Fibroblast of upper back skin (primary cell): ENCODE measurements at places on chromosomes 2 and 18.

DNA sequence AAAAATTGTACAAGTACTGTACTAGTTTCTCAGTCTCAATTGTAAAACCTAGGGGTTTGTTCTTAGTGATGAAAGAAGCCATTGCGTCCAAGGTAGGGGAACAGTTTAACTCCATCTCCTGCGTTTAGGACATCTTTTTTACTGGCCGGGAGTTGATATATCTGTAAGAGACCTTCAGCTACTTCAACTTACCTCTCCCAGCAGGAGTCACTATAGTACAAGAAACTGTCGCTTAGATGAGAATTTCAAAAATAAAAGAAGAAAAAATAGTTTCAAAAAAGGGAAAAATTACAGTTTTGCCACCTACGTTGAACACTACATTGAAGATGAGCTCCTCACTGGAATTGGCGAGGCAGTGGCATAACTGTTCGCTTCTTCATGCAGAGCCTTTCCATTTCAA lies 122.7 kb downstream of the MAP3K20 start:
- no peak for DNase-seq

GRCh38 chr2:148887350-148888002 lies 12.4 kb downstream of the KIF5C start:
- no peak for DNase-seq

DNA sequence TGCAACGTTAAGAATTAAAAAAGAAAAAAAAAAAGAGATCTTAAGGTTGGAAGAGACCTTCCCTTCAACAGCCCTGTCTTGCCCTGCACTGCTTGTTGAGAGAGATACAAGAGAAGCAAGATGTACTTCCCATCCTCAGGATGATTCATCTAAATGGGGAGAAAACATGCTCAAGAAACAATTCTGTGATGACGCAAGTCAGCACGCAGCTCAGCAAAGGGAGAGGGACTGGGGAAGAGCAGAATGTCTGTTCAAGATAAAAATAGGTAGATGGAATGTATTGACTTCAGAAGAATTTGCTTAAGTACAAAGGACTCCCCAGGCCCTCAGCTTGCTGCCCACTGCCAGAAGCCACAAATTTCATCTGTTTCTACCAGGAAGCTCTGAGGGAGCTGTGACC lies 198.2 kb upstream of the SPRED2 start:
- peak; percentile 89 for DNase-seq

DNA sequence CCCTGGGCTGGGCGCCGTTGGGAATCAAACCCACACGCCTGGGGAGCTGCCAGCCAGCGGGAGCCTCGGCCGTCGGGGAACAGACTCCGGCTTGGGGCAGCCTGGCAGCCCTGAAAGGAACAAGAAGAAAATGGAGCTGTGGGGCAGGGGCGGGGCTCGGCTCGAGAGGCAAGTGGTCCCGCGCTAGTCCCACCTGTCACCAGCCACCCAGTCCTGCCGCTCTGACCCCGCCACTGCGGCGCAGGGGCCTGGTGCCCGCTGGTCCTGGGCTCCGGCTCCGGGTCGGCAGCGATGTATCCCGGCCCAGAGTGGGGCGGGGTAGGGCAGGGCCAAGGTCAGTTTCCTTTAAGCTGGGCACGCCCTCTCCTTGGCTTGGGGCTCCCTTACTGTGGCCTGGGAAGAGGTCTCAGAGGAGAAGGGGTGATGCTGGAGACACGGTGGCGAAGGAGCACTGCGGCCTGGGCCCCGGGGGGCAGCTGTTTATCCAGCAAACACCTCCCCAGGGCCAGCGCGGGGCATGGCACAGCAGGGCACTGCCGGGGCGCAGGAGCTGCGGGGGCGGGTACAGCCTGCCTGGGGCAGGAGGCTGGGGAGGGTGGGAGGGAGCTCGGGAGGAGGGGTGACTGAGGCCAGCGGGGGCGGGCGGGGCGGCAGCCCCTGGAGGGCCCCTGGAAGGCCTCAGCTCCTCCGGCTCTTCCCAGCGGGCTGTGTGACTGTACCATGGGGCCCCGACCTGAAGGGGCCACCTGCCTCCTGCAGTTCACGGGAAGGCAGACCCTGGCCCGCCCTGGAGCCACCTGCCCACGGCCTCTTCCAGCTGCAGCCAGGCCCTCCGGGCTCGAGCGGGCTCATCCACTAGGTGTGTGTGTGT lies 15.6 kb downstream of the ODC1 start:
- DNase-seq, result no peak

DNA sequence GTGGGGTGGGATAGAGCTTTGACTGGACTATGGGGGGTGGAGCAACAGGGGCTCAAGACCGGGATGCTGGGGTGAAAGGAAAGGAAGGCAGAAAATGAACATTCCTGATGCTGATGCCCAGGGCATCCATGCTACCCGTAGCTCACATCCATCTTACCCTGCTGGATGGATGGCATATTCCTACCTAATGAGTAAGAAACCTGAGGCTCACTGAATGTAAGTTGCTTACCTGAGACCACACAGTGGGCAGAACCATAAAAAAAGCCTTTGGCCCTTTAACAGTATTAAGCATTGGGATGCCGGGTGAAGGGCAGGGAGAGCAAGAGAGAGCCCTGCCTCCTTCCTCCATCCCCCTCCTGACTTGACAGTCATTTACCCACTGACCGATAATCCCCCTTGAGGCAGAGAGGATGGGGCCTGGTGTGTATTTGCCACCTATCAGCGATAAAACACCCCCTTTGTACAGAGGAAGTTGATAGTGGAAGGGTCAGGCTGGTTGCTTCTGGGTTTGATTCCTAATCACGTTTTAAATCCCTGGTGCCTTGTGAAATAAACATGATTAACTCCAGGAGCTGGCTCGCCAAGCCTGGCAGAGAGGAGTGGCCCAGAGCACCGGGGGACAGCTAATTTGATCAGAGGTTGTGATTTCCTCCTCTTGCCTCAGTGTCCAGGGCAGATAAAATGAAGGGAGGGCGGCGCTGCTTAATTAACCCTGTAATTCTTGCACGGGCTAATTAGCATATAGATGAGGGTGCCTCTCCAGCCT lies 105.9 kb upstream of the HS6ST1 start:
- DNase-seq, result no peak

DNA sequence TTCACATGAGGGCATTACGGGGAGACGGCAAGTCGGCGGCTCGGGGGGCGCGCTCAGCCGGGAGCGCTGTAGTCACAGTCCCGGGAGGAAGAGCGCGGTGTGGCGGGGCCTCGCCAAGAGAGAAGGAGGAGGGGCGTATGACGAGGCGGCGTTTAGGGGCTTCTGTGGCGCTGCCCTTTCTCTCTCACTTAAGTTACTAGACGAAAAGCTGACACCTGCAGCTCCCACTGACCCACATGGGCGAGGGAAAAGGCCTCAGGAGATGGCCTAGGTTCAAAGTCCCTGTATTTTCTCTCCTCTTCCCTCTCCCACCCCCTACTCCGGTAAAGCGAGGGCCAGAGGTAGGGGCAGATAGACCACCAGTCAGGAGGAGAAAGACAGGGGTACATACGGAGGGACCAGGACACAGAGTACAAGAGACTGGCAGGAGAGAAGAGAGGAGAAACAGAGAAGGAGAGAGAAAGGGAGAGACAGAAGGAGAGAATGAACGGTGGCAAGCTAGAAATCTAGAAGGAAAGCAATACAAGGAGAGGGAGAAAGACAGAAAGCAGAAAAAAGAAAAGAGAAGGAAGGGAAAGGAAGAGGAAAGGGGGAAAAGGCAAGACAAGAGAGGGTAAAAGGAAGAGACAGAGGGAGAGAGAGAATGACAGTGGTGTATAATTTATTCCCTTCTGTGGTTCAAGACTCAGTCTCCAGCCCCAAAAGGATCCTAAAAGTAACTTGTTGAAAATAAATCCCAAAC lies 3.8 kb downstream of the SIX2 start:
- DNase-seq, result no peak

- no peak for DNase-seq
Observed at GRCh38 chr2:153870308-153870707, 1.4 kb upstream of the GALNT13 start.

GRCh38 chr18:45851161-45851925 lies 25.9 kb downstream of the SIGLEC15 start:
- DNase-seq, result no peak
